ENCODE measurements at places on chromosomes 4 and X.
A peak's percentile ranks its signal among the peaks of the same experiment; 100 is the strongest.

- peak; percentile 56 for DNase-seq
Measured at GRCh38 chr4:23614284-23614892, 275.5 kb downstream of the PPARGC1A start.

DNA sequence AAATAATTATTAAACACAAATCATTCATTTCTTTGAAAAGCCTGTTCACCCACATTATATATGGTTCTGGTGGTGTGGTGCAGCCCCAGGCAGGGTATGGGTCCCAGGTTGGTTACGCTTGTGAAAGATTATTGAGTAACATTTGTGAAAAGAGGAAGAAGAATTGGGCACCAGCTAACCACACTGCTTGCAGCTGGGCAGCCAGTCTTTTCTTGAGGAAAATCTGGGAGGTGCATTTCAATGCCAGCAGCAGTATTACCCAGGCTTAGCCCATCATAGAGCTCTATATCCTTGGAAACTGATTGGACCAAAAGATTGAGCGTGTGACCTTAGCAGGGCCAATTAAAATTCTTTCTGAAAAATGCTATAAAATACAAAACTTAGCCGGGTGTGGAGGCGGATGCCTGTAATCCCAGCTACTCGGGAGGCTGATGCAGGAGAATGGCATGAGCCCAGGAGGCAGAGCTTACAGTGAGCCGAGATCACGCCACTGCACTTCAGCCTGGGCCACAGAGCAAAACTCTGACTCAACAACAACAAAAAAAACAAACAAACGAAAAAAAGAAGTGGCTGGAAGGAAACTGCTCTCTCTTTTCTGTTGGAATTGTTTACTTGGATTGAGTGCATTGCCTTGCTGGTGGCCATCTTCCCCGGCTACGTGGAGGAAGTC is 9.7 kb upstream of the PLAC8 start:
- no peak for DNase-seq

GRCh38 chr4:182293691-182294255 is 50.6 kb downstream of the TENM3 start:
- DNase-seq = no peak

DNA sequence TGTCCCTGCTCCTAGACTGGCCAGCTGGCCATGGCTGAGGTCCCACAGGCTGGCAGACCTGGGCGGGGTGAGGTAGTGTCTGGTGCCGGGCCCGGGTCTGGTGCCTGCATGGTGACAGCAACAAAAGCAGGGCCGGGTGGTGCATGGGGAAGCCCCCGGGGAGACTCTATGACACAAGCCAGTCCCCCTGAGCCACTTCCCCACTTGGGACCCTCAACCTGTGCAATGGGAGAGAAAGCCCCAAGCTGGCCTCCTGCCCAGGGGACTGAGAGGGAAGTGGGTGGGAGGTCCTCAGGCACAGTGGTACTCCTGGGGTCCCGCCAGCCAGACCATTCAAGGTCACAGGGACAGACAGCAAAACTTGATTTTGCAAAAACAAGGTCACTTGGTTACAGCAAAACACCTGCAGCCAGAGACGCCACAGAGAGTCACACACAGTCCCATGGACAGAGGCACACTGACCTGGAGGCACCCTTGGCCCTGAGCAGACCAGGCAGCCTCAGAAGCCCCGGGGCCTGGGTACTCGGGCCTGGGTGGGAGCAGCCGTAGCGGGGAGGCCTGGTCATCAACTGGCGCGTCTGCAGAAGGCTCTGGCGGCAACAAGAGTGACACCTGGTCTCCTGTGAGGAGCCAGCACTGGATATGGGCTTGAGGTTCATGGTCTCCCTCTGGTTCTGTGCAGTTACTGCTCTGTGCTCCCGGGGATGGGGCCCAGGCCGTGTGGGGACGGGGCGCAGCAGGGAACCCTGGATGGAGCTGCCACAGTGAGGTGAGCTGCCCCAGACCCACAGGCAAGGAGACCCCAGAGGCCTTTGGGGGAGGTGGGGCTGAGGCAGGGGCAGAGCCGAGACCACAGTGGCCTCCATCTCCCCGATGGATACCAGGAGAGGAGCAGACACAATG is 60.6 kb downstream of the HTRA3 start:
- peak; percentile 50 for DNase-seq

- no peak for DNase-seq
Measured at GRCh38 chr4:24595659-24596058, 11.3 kb upstream of the DHX15 start.

GRCh38 chr4:173782660-173783059 is 252.6 kb upstream of the HAND2 start:
- DNase-seq = no peak

DNA sequence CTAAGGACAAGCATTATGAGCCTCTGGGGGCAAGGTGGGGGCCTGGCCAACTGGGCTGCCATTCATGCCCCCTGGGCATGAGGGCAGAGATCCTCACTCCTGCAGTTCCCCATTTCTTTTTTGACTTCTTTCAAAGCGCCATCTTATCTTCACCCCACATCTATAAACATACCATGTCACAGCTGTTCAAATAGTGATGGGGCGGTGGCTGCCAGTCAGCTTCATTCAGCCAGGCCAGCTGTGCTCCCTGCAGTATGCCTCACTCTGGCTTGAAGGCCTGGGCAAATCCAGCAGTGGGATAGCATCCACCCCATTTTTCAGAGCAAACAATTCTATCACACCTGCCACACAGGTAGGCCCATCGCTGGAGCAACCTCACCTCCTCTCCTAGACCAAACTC is 85.5 kb downstream of the NHSL2 start:
- peak; percentile 23 for DNase-seq

DNA sequence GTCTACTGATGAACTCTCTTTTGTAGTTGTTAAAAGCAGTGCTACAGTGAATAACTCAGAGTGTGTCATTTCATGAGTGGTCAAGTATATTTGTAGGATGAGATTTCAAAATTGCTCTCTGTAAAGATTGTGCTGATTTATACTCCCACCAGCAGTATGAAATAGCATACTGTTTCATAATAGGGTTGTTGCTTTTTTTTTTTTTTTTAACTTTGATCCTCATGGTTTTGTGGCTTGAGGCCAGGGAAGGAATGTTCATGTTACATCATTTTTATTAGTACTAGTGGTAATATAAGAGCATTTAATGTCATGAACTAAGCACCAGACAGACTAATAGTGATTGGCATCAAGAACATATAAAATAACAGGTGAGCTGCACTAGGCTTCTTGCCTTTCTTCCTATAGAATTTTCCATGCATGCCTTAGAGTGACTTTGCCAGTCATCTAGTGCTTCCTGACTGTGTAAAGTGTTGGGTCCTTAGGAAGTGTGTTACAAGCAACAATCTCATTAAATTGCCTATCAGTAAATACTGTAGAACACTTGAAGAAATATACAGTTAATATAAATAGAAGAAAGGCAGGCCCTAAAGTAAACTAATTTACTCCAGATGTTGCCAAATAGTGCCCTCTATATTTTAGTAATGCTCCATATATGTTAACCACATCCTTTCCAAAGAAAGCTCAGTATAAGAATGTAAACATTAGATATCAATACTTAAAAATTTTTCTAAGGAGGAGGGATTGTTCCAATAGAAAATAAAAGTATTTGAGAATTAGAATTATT is 38.6 kb upstream of the MSMO1 start:
- no peak for DNase-seq

GRCh38 chrX:137425273-137425902 is 140.5 kb upstream of the ZIC3 start:
- DNase-seq = no peak

GRCh38 chrX:43375136-43375535 is 281.0 kb upstream of the MAOA start:
- DNase-seq = no peak

- DNase-seq = no peak
Measured at GRCh38 chr4:84862064-84862463, 104.4 kb downstream of the WDFY3 start.

- DNase-seq = peak; percentile 85
Measured at GRCh38 chrX:48971249-48972219, at the start of gene KCND1. Gene KCND1 (minus strand): TSS chrX:48971844. CDS start chrX:48970271, 1,573 bp downstream.

DNA sequence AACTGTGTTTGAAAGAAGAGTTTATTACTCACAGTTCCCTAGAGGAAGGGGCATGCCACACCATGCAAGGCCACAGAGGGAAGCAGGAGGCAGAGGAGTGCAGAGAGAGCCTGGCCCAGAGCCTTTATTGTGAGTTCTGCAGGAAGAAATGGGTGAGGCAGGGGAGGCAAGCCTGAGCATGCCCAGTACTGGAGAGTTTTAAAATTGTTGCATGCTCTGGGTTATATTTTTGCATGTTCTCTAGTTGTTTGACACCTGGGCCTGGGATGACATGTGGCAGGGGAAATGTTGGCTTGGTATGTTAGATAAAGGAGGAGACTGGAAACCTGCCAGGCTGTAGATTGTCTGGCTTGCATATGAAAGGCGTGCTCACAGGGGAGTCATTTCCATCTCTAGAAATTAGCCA is 19.7 kb upstream of the CRMP1 start:
- DNase-seq = peak; percentile 39

DNA sequence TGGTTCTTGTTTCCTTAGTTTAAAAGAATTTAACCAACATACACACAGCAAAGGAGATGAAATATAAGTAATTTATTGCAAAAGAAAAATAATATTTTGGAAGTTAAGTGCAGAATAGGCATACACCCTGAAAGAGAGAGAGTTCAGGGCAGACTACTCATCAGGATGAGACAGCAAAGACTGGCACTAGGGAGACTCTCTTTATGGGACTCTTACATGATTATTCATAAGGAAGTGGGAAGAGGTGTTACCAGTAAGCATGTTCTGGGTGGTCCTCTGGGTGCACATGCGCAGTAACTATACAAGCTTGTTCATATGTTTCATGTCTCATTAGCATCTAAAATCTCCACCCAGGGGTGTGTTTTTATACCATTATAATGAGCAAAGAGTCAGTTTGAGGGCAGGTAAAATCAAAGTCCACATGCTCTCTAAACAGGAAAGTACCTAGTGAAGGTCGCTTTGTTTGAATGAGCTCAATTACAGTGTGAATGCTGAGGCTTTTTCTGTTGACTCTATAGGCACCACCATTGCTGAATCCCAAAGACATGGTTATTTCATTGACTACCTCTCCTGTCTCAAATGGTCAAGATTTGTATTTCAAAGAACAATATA is 38.2 kb upstream of the PRDM5 start:
- DNase-seq = no peak

DNA sequence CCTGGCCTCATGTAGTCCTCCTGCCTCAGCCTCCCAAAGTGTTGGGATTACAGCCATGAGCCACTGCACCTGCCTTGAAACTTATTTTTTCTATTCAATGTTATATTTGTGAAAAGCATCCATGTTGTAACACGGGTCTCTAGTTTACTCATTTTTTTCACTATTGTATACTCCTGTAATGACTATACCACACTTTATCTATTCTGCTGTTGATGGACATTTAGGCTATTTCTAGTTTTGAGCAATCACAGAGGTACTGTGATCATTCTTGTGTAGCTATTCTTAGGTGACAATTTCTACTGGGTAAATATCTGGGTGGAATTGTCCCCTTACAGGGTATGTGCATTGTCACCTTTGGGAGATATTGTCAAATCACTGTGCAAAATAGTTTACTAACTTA is 3.6 kb downstream of the DRP2 start:
- no peak for DNase-seq

- no peak for DNase-seq
Measured at GRCh38 chr4:145003675-145004074, 94.3 kb downstream of the ANAPC10 start.

DNA sequence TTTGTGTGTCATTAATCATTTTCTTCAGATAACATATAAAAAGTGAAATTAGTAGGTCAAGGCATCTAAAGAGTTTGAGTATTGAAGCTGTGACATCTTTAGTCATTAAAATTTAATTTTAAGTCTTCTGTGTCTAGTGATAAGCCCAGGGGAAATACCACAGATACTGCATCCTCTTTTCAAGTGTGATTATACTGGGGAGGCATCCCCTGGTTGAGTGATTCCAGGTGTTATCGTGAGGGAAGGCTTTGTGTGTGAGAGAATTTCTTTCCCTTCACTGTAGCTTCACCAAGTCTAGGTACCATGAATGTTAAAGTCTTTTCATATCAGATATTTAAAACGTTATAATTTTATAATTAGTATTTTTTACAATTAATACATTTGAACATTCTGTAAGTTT is 193.4 kb downstream of the FRAS1 start:
- no peak for DNase-seq

- DNase-seq = no peak
Measured at GRCh38 chr4:183506389-183506735, 1.5 kb downstream of the ING2 start.

- no peak for DNase-seq
Measured at GRCh38 chr4:173319696-173320095, 14.5 kb downstream of the HMGB2 start.

- peak; percentile 94 for DNase-seq
Measured at GRCh38 chr4:78227411-78228057, 170.4 kb downstream of the FRAS1 start.

Data from islet precursor cell (in vitro differentiated cells).